ENCODE measurements at places on chromosomes 4 and X.

GRCh38 chrX:119970574-119970973 lies 27.0 kb upstream of the NKAP start:
- H3K36me3 ChIP-seq = no peaks in the 10 kb centered on the region
- no peak overlapping the region for H3K27ac ChIP-seq
- no peak for DNase-seq
- no peaks in the 10 kb centered on the region for H3K27me3 ChIP-seq
- no peaks in the 10 kb centered on the region for H3K4me1 ChIP-seq

DNA sequence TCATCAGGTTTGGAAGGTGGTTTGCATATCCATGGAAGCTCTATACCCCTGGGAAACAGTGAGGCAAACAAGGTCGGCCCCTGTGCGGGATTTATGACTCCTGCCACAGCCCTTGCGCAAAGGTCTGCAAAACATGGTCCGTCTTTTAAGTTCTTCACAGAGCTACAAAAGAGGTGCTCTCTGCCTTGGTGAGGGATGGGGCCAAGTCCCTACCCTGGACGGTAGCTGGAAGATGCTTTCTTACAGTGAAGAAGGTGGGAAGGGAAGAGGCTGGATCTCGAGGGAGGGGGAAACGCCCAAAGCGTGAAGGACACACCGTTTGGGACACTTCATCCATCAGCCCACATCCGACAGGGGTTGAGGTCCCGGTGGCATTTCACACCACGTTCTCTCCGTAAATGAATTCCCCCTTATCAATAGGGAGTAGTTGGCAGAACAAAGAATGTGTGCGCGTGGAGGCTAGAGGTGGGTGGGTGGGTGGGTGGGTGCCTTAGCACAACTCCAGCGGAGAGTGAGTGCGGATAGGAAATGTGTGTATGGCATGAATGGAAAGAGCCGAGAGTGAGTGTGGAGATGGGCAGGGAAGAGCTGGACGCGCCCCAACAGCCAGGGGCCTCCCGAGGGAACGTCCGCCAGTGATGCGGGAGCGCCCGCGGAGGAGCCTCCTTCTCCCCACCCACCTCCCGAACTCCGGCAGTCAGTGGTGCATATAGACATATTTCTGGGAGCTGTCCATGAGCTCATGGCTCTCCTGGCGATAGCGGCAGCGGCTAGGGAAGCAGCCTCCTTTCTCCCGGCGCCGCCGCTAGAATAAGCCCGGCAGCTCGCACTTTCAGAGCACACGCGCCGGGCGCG lies 68.3 kb downstream of the LARP7 start:
- no peak overlapping the region for H3K27ac ChIP-seq
- H3K4me3 ChIP-seq = no peak overlapping the region
- H3K4me1 ChIP-seq = no peaks in the 10 kb centered on the region
- peak; percentile 58 for DNase-seq
- no peaks in the 10 kb centered on the region for H3K36me3 ChIP-seq

GRCh38 chr4:119525005-119525749 lies 103.4 kb downstream of the PDE5A start:
- H3K27ac ChIP-seq = peak overlapping the region; percentile 94
- peaks cover 32% of the 10 kb centered on the region for H3K36me3 ChIP-seq
- peaks cover 27% of the 10 kb centered on the region for H3K4me1 ChIP-seq
- H3K27me3 ChIP-seq = no peaks in the 10 kb centered on the region

- DNase-seq = peak; percentile 74
- no peaks in the 10 kb centered on the region for H3K36me3 ChIP-seq
- H3K4me1 ChIP-seq = peaks cover 7% of the 10 kb centered on the region
Observed at GRCh38 chrX:48591255-48591791, 6.0 kb upstream of the WDR13 start.

GRCh38 chr4:107996949-107997788 lies 7.5 kb downstream of the HADH start:
- H3K4me1 ChIP-seq = peaks cover 8% of the 10 kb centered on the region
- no peaks in the 10 kb centered on the region for H3K27me3 ChIP-seq
- peak; percentile 81 for DNase-seq
- no peak overlapping the region for H3K4me3 ChIP-seq

DNA sequence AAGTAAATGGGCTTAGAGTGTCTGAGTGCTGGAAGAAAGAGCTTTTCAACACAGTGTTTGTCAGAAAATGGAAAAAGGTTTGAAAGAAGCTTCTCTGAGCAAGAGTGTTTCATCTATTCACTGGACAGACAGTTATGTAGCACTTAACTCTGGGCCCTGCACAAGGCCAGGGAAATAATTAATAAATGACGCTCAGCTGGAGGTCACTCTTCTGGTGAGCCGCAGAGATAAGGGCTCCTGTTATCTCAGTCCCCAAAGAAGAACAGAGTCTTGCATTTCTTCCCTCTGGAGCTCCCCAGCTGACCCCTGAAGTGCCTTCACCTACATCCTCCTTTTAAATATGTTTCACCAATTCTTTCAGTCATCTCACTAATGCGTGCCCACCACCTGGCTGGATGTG lies 90.4 kb downstream of the SLC16A2 start:
- no peaks in the 10 kb centered on the region for H3K36me3 ChIP-seq
- H3K4me1 ChIP-seq = no peaks in the 10 kb centered on the region
- no peak for DNase-seq

DNA sequence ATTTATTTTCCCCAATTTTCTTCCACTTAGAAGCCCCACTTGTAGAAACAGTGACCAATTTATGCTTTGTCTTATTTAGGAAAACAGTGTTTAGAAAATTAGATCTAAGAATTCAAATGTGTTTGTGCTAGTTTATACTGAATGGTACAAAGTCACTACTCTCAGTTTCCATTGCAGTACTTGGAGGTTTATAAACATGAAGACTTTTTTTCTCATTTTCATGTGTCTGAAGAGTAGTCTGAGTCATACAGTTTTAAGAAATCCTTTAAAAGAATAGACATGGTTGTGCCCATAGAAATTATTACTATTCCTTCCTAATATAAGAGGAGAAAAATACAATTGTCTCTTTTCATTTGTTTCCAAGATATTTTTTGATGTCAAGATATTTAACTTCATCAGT lies 458.7 kb downstream of the NAF1 start:
- no peak overlapping the region for H3K4me3 ChIP-seq
- H3K4me1 ChIP-seq = no peaks in the 10 kb centered on the region
- H3K27ac ChIP-seq = no peak overlapping the region

- no peak for DNase-seq
- H3K27ac ChIP-seq = no peak overlapping the region
- no peaks in the 10 kb centered on the region for H3K4me1 ChIP-seq
- no peak overlapping the region for H3K4me3 ChIP-seq
- no peaks in the 10 kb centered on the region for H3K36me3 ChIP-seq
- H3K27me3 ChIP-seq = no peaks in the 10 kb centered on the region
Observed at GRCh38 chr4:42345962-42346544, 51.2 kb upstream of the SHISA3 start.

- H3K4me1 ChIP-seq = no peaks in the 10 kb centered on the region
- H3K27me3 ChIP-seq = no peaks in the 10 kb centered on the region
- DNase-seq = no peak
- no peak overlapping the region for H3K4me3 ChIP-seq
- H3K27ac ChIP-seq = no peak overlapping the region
Observed at GRCh38 chr4:12924253-12924652, 559.9 kb downstream of the RAB28 start.

DNA sequence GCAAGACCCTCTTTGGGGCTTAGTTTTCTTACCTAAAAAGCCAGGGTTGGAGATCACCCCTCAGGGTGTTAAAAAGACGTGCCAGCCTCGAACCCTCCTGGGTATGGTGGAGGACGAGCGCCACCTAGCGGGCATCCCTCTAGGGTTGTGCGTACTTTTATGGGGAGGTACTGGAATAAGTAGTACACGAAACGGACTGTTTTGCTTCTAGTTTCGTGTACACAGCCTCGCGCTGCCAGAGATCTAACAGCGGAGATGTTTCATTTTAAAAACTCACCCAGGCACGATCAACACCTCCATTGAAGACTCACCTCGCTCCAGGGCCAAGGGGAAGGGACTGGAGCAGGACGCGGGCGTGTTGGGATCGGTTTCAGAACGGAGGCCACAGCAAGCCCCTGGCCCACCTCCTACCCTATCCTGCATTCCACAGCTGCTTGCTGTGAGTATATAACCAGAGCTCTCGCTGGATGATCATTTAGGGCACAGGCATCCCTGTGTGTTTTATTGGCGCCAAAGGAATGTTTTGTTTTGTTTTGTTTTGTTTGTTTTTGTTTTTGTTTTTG lies 4.8 kb upstream of the NKX3-2 start:
- no peaks in the 10 kb centered on the region for H3K4me1 ChIP-seq
- DNase-seq = peak; percentile 74
- H3K27me3 ChIP-seq = peaks cover 32% of the 10 kb centered on the region
- no peaks in the 10 kb centered on the region for H3K36me3 ChIP-seq
